GM23248 (cell line): ENCODE measurements at places on chromosomes 12 and 14. TPM values are rescaled to one million over a fixed set of nuclear protein-coding genes. Genes with fewer than 3 reads are reported as not detected.

Gene PTGER2
- 6.2 and 7.2 TPM in 2 replicates for total RNA-seq

Gene DPY19L2
- 0.43 TPM in 1 of 2 replicates, not detected in the other for total RNA-seq

Gene ZC2HC1C
- total RNA-seq, result 2.8 and 5.3 TPM in 2 replicates

Gene KLHDC1
- 3.4 and 5.0 TPM in 2 replicates for total RNA-seq

Gene CCDC92
- total RNA-seq, result 13.2 and 20.3 TPM in 2 replicates

Gene NEDD1
- total RNA-seq, result 54.3 and 62.0 TPM in 2 replicates

Gene SLC2A14
- not detected in 2 replicates for total RNA-seq

Gene NPAS3
- 0.65 TPM in 1 of 2 replicates, not detected in the other for total RNA-seq

Gene TMEM253
- 0.97 TPM in 1 of 2 replicates, not detected in the other for total RNA-seq

Gene PAWR
- total RNA-seq, result 53.2 and 62.6 TPM in 2 replicates

Gene SERPINA9
- total RNA-seq, result not detected in 2 replicates

Gene NRL
- total RNA-seq, result 0.86 TPM in 1 of 2 replicates, not detected in the other

Gene PAX9
- not detected in 2 replicates for total RNA-seq

- no peak for DNase-seq
These were observed 48.7 kb downstream of the DLK1 start for GRCh38 chr14:100775351-100775830.

DNA sequence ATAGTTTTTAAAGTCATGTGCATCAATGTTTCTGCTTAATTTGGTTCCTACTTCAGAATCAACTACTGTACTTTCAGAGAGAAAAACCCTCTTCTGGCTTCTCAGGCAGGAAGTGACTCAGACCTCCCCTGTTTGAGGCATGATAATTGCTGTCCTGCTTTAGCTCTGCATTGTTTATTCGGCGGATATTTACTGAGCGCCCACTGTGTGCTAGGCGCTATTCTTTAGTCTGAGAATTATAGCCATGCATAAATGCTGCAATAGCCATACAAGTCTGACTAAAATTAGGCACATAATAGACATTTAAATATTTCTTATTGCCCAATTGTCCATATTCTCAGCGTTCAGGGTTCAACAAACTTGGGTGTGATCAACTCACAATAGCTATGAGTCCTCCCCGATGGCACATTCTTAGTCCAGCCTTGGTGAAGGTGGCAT is 6.1 kb upstream of the AMIGO2 start:
- peak; percentile 69 for DNase-seq

DNA sequence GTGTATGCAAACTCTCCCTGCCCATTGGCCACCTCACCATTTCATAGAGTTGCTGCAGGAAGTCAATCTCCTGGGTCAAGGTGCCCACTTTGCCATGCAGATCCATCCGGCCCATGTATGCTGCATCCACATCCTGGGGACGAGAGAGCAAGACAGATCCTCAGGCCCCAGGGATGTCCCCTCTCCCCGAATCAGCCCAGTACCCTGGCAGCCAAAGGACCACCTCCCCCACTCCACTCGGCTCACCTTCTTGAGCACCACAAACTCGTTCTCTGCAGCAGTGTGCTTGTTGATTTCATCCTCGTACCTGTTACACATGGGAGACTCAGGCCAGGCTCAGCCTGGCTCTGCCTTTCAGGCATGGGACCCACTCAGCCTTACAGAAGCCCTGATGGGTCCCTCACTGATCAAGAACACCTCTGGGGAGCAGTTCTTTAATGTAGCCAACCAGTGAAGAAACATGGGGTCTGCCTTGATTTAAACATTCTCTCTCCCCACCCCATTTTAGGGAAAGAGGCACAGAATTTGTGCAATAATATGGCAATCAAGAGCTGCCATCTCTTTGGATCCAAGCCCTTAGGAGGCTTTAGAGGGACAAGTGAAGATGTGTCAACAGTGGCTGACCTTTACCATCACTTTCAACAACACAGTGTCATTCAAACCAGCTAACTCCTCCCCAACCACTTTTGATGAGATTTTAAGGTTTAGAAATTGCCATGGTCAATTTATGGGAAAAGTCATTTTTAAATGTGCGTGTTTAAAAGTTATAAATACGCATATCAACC is 3.9 kb downstream of the KRT79 start:
- no peak for DNase-seq

GRCh38 chr12:41992022-41992421 is 152.7 kb downstream of the GXYLT1 start:
- no peak for DNase-seq

DNA sequence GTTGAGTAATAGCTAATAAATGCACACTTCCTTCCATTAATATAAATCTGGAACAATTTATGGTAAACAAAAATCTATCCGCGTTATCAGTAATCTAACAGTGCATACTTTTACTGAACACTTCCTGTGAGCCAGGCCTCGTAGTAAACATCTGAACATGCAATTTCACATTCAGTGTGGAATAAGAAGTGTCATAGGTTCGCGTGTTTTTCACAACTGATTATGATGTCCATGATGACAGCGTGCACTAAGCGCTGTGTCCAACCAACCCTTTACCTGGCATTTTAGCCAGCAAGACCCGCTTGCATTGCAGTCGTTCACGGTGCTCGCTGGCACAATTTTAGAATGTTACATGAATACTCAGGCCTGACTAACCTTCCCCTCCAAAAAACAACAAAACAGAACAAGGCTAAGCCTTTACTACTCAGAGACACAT is 2.1 kb downstream of the PNMA1 start:
- DNase-seq, result peak; percentile 46

GRCh38 chr14:50006141-50006540 is 110.2 kb downstream of the VCPKMT start:
- DNase-seq, result no peak

DNA sequence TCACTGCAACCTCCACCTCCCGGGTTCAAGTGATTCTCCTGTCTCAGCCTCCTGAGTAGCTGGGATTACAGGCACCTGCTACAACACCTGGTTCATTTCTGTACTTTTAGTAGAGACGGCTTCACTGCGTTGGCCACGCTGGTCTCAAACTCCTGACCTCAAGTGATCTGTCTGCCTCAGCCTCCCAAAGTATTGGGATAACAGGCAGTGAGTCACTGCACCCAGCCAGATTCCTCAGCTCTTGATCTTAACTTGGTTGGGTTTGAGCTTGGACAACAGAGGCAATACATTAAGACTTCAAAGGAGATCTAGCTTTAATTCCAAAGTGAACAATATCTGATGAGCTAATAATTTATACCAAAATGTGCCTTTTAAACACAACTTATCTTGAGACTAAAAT is 5.6 kb downstream of the DAZAP2 start:
- DNase-seq, result peak; percentile 33

- DNase-seq, result peak; percentile 73
These were observed 208.3 kb downstream of the LRIG3 start for GRCh38 chr12:58711974-58712373.

- peak; percentile 89 for DNase-seq
These were observed at the start of gene GABARAPL1 for GRCh38 chr12:10212739-10213131. GABARAPL1 (plus strand) TSS chr12:10212877; CDS start chr12:10213130, 253 bp downstream.

DNA sequence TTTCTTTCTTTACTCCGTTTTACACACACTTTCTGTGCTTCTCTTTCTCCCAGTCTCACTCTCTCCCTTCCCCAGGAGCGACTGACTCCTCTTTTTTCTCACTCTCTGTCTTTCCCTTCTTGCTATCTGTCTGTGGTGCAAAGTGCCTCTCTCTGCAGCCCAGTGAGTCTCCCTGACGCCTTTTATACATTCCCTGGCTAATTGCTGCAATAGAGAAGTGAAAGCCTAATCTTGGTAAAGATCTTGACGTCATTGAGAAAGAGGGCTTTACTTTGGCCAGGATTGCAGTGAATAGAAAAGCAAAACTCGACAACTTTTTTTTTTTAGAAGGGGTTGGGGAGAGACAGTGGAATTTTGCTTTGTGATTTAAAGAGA is 706 bp upstream of the DIO2 start:
- DNase-seq, result peak; percentile 76

DNA sequence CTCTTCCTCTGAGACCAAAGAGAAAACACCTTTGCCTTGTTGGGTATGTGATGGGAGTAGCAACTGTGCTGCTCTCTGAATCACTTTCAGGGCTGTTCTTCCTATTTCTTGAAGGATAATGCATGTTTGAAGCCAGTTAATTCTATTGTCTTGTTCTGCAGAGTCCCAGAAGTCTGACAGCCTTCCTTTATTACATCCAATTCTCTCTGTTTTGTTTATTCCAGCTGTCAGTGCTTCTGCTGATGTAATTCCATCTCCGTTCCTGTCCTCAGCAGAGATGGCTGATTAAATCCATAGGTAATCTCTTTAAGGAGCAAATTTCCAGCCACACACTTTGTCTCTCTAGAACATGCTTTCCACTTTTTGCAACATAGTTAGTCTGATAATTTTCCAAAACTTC is 59.7 kb downstream of the MGAT4C start:
- no peak for DNase-seq

- DNase-seq, result peak; percentile 82
These were observed 341.4 kb downstream of the ADAMTS20 start for GRCh38 chr12:43210485-43211192.

- DNase-seq, result no peak
These were observed 35.9 kb downstream of the TESC start for GRCh38 chr12:117063162-117063911.

- no peak for DNase-seq
These were observed 115.2 kb upstream of the ARHGAP5 start for GRCh38 chr14:31961896-31962295.

GRCh38 chr12:11508699-11509098 is 113.3 kb upstream of the PRB2 start:
- peak; percentile 73 for DNase-seq

DNA sequence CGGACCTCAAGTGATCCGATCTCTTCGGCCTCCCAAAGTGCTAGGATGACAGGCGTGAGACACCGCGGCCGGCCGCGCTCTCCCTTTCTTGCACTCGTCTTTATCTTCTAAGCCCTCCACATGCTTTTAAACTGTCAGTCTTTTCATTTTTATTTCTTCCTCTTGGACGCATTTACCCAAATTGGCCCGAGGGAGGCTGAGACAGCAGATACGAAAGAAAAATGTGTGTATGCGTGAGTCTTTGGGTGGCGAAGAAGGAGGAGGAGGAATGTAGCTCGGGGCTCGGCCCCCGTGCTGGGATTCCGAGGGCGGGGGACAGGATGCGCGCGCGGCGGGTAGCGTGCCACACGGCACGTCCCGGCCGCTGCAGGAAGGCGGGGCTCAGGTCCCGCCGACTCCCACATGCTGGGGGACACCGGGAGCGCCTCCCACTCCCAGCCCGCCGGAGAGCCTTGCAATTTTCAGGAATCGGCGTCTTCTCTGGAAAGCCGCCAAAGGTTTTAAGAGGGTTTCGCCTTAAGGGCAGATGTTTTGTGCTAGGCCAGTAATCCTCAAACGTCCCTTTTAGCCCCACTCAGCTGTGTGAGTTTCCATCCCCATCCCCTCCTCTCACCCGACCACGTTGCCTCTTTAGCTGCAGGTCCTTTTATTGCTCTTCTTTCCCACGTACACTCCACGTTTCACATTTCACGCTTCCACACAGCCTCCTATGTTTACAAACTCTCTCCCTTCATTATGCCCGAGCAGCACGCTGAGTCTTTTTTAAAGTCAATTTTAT is 34.7 kb upstream of the SLC2A3 start:
- DNase-seq, result peak; percentile 98

DNA sequence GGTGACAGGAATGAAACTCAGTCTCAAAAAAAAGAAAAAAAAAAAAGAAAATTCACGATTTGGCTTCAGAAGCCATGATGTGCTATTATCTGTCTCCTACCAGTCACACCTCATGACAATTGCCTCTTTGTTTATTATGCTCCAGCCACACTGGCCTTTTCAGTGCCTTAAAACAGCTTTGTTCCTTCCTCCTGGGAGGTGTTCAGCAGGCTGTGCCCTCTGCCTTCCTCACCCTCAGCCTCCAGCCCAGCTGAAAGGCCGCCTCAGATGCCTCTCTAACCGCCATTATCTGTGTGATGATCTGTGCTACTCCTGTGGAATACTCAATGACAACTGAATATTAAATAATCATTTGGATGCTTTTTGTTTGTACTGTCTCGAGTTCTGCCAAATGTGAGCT is 8.6 kb upstream of the ARPC3 start:
- no peak for DNase-seq

- DNase-seq, result no peak
These were observed 61.8 kb downstream of the RCOR1 start for GRCh38 chr14:102654298-102654697.

- no peak for DNase-seq
These were observed 76.6 kb downstream of the RNF34 start for GRCh38 chr12:121476477-121476876.

GRCh38 chr12:46367351-46368029 is 5.1 kb downstream of the SLC38A2 start:
- DNase-seq, result no peak

GRCh38 chr14:95184413-95184790 is 27.1 kb upstream of the DICER1 start:
- DNase-seq, result no peak

DNA sequence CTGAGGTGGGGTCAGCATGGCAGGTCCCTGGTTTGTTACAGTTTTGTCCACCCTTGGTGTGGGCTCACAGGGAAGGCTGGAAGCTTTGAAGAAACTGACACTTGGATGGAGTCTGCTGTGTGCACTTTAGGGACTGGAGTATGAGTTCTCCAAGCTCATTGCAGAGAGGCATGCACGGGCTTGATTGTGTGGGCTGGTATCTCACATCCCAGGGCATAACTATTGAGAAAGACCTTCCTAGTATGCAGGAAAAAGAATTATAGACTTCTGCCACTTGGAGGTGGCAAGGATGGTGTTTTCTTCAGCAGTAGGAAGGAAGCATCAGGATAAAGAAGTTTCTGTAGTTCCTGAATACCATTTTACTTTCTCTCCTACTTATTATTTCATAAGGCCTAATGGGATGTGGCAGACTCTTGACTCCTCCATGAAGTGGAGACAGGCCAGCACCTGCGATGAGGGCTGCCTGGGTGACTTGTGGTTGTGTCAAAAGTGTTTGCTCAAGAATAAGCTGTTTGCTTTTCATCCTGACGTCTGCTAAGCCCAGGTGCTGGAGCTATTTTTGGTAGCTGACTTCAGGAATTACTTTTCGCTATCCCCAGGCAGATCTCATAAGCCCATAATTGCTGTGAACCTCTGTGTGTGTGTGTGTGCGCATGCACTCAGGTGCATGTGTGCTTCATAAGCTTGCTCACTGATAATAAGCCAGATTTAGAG is 125.8 kb downstream of the KTN1 start:
- no peak for DNase-seq

DNA sequence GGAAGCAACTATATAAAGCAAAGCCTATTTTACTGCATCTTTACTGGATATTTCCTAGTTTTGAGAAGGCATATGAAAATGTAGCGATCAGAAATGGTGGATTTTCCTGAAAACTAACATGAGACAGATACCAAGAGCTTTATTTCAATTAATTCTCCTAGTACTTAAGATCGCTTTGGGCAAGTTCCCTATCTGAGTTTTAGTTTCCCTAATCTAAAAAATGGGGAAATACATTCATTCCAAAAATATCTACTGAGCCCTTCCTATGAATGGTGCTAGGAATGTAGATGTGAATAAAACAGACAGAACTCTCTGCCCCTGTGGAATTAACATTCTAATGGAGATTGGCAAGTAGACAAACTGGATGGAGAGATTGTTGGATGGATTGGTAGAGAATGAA is 8.4 kb downstream of the CATSPERB start:
- DNase-seq, result no peak

DNA sequence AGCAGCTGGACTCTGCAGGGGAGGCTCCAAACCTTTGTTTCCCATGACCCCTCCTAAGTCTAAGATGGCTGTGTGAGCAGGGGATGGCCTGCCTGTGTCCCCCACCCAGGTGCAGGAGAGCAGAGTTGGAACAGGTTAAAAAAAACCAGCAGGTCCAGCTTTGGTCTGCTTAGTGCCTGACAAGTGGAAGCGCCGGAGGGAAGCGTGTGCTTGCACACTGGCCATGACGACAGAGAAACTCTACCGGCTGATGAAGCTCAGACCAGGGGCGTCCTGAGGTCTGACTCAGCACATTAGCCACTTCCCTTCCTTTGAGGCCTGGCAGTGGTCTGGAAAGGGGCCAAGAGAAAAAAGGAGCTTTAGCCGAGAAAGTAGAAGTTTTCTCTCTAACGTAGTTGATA is 280.1 kb downstream of the VRK1 start:
- DNase-seq, result peak; percentile 19
